ENCODE measurements at places on chromosomes 16 and 17.
A peak's percentile ranks its signal among the peaks of the same experiment; 100 is the strongest.

GRCh38 chr17:77208217-77208808, 67.5 kb downstream of the SEC14L1 start:
- no peak for DNase-seq

DNA sequence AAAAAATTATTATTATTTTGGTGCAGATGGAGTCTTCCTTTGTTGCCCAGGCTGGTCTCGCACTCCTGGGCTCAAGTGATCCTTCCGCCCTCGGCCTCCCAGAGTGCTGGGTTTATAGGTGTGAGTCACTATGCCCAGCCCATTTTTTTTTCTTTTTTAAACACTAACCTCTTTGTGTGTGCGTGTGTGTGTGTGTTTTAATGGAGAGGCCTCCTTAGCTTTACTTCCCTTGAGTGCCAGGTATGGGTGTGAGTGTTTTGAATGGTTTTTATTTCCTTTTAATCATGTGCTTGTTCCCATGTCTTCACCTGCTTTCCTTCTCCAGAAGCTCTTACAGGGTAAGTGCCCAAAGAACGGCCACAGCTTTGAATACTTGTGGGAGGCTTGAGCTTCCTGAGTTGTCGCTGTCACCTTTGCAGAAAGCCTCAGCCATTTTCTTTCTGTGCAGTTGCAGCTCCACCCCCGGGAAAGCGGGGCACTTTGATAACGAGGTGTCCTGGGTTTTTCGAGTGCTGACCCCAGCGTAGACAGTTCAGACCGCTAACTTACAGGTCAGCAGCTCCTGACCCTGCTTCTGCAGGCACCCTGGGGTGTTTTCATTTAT, 22.6 kb downstream of the AKAP1 start:
- DNase-seq: no peak

GRCh38 chr16:81456523-81457325, 12.1 kb downstream of the CMIP start:
- DNase-seq: no peak

- no peak for DNase-seq
Observed at GRCh38 chr17:13561606-13562270, 40.0 kb downstream of the HS3ST3A1 start.

- no peak for DNase-seq
Observed at GRCh38 chr17:792277-792676, 10.1 kb downstream of the MRM3 start.

GRCh38 chr17:41428591-41429291, 4.4 kb upstream of the KRT37 start:
- DNase-seq: no peak

- no peak for DNase-seq
Observed at GRCh38 chr17:1398028-1398427, 2.0 kb downstream of the YWHAE start.

DNA sequence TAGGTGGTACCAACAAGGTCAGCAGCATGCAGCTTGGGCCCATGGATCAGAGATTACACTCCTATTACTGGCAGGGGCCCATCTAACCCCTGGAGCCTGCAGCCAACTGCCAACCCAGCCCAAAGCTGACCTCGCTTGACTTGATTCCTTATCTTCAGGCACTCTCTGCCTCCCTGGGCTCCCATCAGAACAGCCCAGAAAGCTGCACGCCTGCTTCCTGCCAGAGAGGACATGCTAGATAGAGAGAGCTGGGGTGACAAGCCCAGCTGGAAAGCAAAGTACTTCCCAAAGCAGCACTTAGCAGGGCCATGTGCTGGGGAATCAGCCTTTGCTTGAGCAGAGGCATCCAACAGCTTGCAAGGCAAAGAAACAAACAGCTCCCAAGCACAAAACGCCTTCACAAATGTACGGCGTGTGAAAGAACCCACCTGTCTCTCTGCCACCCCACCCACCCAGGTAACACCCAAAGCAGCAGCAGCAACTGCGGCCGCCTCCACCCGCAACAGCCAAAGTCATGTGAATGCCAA, 74.2 kb upstream of the NLK start:
- peak; percentile 90 for DNase-seq

DNA sequence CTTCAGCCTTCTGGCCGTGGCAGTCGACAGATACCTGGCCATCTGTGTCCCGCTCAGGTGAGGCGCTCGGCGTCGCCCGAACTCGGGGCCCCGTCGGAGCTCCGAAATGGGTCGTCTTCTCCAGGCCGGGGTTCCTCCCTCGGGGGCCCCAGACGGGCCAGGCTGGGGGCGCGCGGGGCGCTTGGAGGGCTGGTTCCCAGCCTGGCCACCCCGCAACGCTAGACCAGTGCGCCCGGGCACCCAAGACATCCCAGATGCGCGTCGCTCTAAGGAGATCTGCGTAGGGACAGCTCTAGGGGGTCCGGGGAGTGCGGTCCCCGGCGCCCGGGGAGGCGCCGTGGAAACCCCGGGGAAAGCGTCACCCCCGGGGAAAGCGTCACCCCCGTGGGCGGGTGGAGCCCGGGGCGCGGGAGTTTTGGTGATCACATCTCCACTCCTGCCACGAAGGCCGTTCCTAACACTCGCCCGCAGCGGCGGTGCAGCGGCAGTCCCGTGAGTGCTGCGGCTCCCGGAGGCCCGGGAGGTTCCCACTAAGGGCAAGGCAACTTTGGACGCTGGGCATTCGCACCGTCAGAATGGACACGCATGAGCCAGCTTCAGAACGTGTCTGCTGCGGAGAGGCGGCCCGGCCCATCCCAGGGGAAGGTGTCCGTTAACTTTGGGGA, 729 bp downstream of the ADORA2B start:
- DNase-seq: no peak

- no peak for DNase-seq
Observed at GRCh38 chr16:61890386-61890785, 145.9 kb downstream of the CDH8 start.

GRCh38 chr16:71637398-71637797, 11.4 kb downstream of the MARVELD3 start:
- DNase-seq: no peak

DNA sequence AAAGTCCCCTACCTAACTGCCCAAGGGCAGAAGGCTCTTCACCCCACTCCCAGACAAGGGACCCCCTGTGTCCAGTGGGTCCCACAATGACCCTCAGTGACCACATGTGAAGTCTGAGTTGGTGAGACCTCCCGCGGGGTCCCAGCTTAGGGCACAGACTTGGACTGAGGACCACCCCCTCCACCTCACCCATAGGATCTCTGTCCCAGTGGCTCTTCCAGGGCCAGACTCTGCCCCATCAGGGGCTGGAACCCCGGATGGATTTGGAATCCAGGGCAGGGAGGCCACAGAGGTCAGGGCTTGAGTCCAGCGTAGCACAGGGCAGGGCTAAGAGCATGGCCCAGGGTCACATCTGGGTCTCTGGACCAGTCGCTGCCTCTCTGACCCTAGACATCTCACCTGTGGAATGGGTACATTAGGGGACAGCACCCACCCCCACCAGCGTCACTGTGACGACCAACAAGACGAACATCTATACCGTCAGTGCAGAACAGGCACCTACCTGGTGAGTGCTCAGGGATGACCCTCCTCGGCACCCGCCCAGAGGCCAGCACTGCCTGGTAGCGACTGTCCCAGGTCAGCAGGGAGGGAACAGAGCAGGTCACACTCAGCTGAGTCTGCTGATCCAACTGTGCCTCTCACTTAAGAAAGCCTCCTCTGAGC, 37.7 kb downstream of the TNFRSF13B start:
- no peak for DNase-seq

DNA sequence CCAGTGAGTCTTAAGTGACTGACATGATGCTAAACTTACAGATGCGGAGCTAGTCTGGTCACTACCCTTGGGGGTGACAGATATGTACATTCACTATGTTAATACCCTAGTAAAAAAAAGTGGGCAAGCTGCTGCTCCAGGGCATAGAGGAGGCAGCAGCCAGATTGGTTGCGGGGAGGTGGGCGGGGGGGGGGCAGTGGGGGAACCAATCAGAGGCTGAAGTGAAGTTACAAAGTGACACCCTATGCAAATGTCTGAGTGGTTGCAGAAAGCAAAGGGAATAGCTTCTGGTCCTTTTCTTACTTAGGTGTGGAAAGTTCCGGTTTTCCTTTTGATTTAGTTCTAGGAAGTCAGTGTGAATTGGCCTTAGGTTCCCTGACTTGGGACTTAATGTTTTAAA, 12.1 kb downstream of the NDEL1 start:
- DNase-seq: no peak

DNA sequence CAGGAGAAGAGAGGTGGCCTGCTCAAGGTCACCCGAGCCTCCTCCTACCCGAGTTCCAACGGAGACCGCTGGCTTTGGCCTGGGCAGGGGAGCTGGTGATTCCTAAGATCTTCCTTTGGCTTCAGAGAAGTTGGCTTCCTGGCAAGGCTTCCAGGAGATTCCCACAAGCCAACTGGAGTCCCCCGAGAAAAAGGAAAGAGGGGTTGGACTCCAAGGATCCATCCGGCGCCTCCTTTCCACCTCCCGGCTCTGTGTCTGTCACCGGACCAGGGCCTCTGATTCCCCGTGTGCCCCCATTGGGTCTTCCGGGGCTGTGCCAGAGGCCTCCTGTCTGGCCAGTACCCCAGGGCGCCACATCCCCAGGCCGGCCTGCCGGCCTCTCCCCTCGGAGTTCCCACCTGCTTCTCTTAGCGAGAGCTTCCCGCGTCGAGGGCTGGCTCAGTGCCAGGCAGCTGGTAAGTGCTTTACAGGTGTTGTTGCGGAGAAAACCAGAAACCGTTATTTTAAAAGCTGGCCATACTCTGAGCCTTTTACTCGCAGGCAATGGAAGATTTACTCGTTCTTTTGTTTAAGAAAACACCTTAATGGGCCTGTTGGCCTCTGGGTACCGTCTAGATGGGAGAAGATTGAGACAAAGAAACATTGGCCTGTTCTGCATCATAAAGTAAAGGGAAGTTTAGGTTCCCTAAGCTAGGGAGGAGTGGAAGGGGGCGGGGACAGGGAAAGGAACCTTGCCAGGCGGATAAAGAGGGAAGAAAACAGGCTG, 258.4 kb upstream of the SDK2 start:
- DNase-seq: no peak

DNA sequence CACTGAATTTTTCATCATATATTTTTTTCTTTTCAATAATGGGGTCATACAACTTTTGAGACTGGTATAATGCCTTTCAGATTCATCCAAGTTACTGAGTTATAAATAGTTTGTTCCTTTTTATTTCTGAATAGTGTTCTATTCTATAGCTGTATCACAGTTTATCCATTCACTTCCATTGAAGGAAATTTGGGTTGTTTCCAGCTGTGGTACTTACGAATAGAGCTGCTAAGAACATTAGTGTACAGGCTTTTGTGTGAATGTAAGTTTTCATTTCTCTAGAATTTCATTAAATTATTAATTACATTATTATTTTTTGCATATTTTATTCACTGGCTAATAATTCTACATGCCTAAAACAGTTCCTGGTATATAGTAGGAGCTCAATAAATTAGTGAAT, 52.9 kb downstream of the SNTB2 start:
- no peak for DNase-seq

DNA sequence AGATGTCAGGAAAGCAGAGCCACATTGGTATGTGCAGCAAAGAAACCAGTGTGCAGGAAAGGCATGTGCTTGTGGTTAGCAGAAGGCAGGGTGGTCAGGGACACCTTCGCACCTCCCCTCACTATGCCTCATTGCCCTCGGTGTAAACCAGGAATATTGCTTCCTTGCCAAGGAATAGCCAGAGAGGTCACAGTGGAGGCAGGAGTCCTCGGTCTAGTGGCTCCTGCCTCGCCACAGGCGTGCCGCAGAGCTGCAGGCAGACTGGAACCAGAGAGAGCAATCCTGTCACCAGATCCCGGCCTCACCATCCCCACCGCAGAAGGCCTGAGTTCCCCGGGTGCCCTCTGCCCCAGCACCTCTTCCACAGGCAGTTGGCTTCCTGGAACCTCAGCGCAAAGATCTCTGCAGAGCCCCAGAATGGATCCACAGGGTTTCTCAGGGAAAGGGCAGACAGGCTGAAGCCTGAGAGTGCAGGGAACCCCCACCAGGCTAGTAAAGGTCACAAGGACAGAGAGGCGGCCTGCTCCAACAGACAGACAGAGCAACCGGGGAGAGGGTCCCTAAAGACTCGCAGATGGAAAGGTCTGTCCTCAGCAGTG, 21.6 kb downstream of the CCDC182 start:
- no peak for DNase-seq

DNA sequence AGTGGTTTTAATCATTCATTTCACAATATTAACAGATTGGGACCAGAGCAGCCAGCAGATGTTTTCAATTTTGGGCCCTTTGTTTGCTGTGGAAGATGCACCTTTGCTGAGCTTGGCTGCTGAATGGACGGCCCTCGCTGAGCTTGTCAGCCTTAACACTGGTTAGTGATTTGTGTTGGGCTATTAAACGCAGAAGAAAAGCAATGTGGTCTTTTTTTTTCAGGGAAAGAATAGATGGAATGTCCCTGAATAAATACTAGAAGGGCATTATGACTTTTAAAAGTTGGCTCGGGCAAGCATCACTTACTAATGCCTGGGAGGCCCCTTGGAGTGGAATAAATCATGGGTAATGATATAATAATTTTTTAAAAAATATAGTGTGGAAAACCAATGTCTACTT, 297.0 kb downstream of the MAP2K6 start:
- no peak for DNase-seq

GRCh38 chr17:58229881-58230280, 8.5 kb upstream of the LPO start:
- DNase-seq: no peak

DNA sequence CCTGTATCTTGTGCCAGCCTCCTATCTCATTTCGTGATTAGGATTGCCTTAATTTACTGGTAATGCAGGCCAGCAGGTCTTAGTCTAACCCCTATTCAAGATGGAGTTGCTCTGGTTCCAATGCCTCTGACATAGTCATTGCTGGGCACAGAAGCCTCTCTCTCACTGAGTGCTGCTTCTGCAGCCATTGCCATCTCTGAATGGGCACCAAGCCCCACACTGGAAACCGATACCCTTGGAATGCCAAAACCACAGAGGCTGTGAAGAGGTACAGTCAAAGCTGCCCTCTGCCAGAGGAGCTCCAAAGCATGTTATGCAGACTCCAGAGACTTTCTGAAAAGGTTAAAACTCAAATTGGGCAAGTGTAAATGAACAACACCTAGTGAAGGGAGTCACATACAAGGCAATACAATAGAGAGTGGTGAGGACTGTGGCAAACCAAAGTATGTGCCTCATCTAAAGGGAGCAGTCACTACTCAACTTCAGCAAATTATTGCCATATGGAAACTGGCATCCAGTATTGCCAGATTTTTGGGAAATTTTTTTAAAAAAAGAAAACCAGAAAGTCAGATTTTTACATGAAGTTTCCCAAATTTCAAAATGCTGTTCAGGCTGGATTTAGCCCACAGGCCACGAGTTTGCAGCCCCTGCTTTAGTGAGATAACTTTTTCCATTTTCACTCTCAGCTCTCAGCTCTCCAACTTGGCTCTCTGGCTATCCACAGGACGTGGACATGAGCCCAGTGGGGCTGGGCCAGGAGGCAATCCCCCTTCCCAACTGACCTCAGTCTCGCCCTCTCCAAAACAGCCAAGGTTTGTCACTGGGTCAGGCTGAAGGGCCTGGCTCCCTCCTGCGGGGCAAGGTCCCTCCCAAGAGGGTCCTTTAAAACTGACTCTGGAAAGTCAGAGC, 2.1 kb upstream of the MMP2 start:
- DNase-seq: no peak

DNA sequence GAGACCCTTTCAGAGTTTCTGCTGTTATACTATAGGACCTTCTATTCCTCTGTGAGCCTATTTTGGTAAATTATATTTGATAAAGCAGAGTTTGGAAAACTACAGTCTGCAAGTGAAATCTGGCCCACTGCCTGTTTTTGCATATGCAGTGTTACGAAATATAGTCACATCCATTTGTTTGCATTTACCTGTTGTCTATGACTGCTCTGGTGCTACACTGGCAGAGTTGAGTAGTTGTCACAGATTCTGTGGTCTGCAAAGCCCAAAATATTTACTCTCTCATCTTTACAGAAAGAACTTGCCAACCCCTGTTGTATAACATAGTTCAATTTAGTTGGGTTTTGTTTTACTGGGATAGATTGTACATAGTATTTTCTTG, 42.3 kb downstream of the TNRC6A start:
- DNase-seq: no peak

Data from CMK (cell line).